ENCODE measurements at places on chromosomes 1 and 21.

DNA sequence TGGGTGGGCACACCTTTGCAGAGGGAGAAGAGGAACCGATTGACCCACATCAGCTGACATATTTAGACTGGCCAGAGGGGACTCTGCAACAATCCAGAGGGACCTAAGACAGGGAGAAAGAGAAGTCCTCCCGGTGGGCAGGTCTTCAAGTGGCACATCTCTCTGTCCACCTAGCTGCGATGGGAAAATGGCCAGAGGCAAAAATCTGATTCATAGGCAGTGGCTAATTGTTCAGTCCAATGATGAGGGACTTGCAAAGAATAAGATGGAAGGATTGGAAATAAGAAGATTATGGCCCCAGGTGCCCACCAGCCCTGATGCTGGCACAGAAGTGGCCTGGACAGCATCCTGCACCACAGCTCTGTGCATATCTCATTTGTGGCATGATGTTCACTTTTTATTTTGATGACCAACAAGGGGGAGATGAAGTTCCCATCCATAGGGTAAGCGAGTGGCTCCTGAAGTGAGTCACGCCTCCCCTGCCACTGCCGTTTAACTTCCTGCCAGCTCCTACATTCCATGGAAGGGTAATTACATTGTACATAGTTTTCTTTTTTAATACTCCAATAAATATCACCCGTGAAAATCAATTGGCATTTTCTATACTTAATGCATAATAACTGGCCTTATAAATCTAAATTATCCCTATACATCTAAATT, 659.6 kb downstream of the MATN1 start:
- DNase-seq = no peak

DNA sequence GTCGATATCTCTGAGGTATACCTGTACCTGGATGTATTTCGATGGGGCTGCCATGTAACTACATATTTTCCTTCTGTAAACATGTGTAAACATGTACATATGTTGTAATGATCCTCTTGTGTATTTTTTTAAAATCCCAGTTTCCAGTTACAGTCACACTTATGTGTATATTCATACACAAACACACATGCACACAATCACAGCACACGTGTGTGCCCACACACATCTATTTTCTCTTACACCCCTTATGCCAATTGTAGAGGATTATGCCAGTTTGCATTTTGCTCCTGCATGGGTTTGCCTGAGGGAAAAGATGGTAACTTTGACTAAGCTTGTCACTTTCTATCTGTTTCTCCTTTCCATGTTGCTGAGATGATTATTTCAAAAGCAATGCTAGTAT, 10.1 kb downstream of the SYT14 start:
- DNase-seq = no peak

GRCh38 chr1:214379236-214379970, 98.4 kb downstream of the SMYD2 start:
- no peak for DNase-seq

GRCh38 chr1:169970114-169970513, 76.4 kb upstream of the SCYL3 start:
- DNase-seq = no peak

- no peak for DNase-seq
Measured at GRCh38 chr1:11967028-11967547, 13.2 kb upstream of the MFN2 start.

DNA sequence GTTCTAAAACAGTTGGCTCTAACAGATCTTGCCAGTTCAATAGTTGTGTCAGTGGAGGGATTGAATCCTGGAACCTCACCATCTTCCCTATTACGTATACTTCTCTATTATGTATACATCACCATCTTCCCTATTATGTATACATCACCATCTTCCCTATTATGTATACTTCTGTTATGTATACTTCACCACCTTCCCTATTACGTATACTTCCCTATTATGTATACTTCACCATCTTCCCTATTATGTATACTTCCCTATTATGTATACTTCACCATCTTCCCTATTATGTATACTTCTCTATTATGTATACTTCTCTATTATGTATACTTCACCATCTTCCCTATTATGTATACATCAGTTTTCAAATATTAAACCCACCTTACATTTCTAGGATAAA, 34.4 kb upstream of the HP1BP3 start:
- no peak for DNase-seq

DNA sequence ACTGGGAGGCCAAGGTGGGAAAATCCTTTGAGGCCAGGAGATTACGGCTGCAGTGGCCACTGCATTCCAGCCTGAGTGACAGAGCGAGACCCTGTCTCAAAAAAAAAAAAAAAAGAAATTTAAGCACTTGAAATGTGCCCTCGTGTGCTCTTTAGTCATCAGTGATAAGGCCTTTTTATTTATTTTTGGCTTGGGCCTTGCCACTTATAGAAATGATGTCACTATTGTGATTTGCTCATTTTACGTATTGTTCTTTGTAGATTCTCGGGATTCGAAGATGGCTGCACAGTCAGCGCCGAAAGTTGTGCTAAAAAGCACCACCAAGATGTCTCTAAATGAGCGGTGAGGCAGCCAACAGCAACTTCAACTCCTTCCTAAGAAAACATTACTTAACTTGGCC, 2.4 kb downstream of the CHTOP start:
- no peak for DNase-seq

DNA sequence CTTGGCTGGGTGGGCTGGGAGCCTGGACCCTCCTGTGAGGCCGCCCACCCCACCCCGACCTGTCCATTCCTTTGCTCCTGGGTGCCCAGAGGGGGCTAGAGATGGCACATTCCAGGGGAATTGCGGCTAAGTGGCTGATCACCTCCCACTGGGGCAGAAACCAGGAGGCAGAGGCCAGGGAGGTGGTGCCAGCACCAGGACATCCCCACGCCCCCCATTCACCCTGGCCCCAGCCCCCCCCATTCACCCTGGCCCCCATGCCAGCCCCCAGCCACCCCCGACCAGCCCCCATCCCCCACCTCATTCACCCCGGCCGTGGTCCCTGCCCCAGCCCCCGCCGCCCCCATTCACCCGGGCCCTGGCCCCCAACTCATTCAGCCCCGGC, 6.2 kb downstream of the C1QTNF12 start:
- DNase-seq = no peak

DNA sequence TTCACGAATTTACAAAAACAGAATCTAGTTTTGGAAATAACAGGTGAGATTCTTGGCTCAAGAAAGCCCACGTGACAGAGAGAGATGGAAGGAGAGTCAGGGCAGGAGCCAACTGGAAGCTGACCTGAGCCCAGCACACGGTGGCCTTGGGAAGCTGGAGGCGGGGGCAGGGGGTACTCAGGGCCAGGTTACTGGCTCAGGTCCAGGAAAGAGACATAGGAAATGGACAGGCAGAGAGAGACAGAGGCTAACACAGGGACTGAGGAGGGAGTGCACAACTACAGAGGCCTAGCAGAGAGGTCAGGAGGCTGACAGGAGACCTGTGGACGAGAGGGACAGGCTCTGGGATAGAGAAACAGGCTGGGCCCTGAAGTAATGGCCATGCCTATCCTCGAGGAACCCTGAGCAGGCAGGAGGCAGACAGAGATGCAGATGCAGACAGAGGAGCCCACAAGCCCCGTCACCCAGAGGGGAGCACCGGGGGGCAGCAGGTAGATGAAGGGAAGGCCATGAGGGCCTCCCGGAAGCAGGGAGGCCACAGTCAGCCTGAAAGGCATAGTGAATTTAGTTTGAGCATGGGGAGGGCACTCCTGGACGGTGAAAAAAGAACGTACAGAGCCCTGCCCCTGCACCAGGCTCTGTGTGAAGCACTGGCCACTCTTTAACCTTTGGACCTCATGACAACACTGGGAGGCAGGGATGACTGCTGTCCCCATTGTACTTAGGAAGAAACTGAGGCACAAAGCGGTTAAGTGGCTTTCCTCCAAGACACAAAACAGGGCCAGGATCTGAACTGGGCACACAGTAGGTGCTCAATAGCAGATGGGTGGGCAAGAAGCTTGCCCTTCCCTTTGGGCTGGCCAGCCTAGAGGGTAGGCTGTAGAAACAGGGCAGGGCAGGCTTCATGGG, 230.1 kb downstream of the TRABD2B start:
- DNase-seq = no peak

GRCh38 chr1:54842206-54842915, 41.2 kb upstream of the TTC22 start:
- DNase-seq = no peak

DNA sequence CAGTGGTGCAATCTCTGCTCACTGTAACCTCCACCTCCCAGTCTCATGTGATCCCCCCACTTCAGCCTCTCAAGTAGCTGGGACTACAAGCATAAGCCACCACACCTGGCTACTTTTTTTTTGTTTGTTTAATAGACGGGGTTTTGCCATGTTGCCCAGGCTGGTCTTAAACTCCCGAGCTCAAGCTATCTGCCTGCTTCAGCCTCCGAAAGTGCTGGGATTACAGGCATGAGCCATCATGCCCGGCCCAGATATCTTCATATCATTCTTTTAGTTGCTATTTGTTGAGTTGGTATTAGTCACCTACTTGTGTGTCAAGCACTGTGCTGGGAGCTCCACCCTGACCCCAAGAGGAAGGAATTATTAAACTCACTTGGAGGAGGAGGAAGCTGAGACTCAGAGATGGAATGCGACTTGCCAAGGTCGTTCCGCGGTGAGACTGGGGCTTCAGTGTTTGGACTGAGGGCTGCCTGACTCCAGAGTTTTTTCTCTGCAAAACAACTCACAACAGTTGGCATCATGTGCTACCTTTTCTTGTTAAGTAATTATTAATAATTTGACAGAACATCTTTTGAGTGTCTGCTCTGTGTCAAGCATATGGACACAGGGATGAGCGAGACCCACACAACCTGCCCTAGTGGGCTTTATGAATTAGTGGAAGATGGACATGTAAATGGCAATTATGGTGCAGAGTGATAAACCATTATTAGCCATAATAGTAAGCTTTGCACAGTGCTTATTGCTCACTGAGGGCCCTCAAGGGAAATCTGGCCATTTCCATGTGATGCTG, 132.0 kb downstream of the FOXD2 start:
- no peak for DNase-seq

DNA sequence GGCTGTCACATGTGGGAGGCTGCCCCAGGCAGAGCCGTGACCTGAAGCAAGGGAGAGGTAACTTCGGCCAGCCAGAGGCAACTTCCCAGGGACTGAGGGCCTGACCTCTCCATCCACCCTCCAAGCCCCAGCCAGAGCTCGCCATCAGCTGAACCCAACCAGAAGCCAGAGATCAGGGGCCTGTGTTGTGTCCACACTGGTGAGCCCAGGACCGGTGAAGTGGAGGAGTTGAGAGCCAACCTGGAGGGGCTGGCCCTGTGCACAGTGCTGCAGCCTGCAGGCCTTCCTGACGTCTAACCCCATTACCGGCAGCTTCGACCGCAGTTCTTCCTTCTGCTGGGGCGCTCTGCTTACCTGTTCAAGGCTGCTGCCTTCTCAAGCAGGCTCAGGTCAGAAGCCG, 19.6 kb upstream of the PDE9A start:
- no peak for DNase-seq

GRCh38 chr1:239744851-239745250, 346.8 kb upstream of the FMN2 start:
- DNase-seq = no peak

DNA sequence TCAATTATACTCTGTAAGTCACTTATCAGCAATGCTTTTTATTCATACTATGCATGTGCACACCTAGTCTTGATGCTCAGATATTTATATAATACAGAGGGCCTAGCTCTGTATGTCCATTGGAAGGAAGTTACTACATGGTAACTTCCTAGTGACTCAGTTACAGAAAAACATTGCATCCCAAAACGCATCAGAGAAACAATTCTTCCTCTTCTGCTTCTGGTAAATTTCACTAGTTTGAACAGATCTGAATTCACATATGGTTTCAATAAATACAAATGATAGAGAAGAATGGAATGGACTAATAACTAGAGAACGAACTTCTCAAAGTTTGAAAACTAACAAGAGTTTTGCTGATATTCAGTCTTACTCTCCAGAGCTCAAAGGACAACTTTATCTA, 811.3 kb upstream of the ADGRL2 start:
- DNase-seq = no peak

DNA sequence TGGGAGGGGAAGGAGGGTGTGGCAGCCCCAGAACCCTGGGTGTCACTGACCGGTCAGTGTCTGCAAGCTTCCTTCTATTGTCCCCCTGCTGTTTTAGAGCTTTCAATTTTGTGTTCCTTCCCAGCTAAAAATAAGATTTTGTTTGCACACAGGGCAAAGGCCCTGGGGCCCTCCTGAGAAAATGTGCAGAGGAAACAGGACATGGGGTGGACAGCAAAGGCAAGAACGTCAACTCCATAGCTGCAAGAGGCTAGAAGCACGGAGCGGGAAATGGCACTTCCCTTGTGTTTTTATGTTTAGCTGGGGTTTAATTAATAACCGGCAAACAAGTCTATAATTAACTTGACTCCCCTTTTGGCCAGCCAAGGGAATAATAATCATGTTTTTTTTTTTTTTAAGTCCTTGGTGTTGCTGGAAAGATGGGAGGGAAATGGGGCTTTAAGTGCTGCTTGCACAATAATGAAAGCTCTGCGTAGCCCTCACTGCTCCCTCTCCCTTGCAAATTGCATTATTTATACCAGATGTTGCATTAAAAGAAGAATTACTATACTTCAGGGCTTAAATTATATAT, 261.4 kb upstream of the USP24 start:
- no peak for DNase-seq

DNA sequence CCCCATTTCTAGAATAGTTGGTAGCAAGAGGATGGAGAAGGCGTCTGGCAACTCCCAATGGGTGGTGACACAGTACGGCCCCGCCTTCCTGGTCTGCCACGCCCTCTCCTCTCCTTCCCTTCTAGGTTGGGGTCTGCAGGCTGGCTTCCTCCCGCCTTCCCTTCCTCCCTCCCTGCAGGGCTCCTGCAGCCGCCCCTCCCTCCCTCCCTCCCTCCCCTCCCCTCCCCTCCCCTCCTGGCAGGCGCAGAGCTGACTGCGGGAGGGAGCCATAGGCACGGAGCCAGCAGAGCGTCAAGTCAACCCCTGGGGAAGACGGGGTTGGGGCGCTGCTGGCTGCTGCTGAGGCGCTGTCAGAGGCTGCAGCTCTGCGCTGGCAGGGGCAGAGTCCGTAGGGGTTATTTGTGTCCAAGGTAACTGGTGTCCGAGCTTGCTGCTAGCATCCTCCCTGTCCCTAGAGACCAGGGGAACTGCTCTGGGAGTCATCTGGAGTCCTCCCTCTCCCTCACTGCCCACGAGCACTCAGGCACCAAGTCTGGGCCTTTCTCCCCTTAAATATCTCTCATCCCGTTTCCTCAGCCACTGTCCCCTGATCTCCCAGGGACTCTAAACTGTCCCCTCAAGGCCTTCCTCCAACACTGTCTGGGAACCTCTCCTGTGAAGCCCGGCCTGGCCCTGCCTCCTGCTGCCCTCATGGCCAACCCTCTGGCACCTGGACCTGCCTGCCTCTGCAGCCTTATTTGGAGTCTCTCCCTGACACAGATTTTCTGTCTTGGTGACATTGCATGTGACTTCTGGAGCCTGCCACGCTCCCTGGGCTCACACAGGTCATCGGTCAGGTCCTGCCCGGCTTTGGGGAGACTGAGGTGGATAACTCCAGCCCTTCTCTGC, 57.4 kb upstream of the ACOT11 start:
- no peak for DNase-seq

GRCh38 chr1:30511991-30512913, 211.1 kb downstream of the MATN1 start:
- DNase-seq = no peak

- no peak for DNase-seq
Measured at GRCh38 chr1:232384171-232384883, 245.6 kb downstream of the SIPA1L2 start.

Data from activated naive CD4-positive, alpha-beta T cell treated with Interleukin-2 at 50 U/mL for 16 hours (primary cell).